T-helper 9 cell (primary cell): ENCODE measurements at places on chromosomes 2 and 18.

DNA sequence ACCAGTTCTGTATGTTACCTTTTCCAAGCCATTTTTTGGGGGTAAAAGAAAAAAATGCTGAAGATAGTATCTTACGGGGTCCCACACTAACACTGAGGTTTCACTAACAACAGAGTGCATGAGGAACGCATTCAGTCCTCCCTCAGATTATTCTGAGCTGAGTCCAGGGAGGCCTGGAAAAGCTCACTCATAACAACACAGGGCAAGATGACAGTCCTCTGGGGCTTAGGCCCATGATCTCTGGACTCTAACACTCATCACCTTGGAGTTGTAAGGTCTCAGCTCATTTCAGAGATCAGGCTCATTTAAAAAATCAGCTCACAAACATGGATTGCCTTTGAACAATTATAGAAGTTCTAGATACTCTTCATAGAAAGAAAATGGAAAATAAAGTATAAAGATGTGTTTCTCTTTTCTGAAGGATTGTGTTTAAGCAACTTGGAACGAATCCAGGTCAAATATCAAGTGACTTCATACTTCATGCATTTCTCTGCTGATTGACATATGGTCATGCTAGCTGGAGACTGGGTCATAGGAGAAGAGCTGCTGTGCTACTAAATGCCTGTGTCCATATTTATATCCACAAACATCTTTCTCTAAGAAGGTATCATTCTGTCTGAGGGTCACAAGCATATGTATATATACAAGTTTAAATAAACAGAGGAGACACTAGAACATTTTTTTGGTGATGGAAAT lies 265.8 kb downstream of the ALK start:
- DNase-seq, result no peak

- no peak for DNase-seq
Measured at GRCh38 chr2:39682066-39682692, 16.5 kb downstream of the TMEM178A start.

GRCh38 chr2:109020217-109020637 lies 31.2 kb upstream of the EDAR start:
- no peak for DNase-seq

DNA sequence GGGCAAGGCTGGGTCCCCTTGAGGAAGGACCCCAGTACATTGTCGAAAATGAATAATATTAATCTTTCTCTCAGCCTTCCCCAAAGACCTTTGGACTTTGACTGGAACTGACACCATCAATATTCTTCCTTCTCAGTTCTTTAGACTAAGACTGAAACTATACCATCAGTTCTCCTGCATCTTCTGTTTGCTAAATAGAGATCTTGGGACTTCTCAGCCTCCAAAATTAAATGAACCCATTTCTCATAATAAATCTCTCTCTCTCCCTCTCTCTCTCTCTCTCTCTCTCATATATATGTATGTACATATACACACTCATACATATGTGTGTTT lies 39.7 kb upstream of the VRK2 start:
- DNase-seq, result no peak

- no peak for DNase-seq
Measured at GRCh38 chr18:13573750-13574149, 152.6 kb downstream of the FAM210A start.

DNA sequence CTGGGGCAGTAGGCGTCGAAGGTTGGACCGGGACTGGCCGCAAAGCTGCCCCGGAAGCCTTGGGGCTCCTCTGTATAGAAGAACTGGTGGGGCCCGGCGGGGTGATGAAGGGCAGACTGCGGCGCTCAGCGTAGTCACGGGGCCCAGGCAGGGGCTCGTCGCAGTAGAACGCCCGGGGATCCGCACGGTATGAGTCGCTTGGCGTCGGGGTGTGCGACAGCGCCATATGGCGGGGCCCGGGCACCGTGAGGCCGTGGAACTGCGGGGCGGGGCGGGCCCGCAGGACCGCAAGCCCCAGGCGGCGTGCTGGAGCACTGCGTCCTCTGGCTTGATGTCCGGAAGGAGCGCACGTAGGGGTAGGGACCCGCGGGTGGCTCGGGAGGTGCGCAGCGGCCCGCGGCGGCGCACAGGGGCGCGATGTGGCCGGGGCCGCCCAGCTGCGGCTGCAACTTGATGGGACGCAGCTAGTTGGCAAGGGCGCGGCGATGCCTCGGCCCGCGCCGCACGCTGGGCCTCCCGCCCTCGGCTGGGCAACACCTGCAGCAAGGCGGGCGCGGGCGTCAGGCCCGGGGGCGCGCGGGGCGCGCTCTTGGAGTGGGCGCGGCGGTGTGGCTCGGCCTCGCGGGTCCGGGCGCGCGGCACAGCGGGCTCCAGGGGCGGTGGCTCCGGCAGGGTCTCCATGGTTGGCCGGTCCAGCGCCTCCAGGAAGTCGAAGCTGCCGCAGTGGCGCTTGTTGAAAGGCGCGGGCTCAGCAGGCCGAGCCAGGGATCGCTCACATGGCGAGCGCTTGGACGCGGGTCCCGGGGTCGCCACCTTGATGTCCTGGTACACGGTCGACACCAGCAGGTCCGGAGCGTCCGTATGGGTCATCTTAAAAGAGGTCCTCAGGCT lies 251.4 kb downstream of the ANKRD30B start:
- DNase-seq, result no peak

GRCh38 chr2:109256921-109257320 lies 127.9 kb downstream of the SH3RF3 start:
- no peak for DNase-seq

DNA sequence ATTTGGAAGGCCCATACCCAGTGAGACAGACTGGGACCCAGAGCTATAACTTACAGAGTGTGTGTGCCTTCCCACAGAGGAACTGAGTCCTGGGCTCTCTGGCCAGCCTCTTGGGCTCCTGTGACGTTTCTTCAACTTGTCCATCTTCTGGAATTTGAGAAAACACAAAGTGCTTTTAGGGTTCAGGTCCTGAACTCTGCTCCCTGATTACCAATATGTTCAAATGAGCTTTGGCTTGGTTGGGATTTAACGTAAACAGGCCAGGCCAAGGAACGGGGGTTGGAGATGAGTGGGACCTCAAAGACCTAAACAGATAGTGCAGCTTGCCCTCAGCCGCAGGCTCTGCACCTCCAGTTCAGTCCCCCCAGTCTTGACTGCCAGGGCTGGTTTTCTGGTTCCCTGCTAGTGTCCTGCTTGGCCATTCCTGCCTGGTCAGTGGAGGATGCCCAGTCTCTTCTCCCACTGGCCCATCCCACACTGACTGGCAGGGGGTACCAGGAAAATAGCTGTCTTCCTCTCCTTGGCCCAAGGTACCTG lies 44.9 kb downstream of the TMEM17 start:
- no peak for DNase-seq

DNA sequence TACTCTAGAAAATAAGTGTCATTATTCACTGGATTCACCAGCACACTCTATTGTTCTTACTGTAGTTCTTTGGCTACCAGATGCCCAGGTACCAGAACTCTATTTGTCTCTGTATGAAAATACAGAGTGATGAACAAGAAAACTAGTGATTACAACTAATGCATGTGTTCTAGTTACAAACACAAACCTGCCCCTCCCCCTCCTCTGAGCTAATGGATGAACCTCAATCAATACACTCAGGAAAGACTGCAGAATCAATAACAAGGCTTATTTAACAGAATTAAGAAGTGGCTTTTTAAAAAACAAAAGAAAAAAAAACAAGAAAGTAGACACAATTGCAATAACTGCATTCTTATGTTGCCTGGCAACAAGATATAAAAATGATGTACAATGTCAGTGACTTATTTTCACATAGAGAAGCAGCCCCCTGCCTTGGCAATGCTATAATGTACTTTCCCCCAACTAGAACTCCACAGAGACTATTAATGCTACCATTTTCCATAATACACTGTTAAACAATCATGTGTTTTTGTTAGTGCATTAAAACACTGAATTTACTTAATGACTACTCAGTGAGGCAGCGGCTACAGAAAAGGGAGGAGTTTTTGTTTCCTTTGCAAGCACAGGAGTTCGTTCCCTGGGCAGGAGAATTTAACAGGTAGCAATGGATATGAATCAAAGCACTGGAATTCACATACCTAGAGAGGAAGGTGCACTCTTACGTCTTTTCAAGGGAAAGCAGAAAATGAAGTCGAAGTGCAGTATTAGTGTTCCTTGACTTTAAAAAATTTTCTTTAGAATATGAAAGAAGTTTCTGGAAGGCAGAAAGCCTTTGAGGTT lies 318.8 kb upstream of the REV1 start:
- no peak for DNase-seq

DNA sequence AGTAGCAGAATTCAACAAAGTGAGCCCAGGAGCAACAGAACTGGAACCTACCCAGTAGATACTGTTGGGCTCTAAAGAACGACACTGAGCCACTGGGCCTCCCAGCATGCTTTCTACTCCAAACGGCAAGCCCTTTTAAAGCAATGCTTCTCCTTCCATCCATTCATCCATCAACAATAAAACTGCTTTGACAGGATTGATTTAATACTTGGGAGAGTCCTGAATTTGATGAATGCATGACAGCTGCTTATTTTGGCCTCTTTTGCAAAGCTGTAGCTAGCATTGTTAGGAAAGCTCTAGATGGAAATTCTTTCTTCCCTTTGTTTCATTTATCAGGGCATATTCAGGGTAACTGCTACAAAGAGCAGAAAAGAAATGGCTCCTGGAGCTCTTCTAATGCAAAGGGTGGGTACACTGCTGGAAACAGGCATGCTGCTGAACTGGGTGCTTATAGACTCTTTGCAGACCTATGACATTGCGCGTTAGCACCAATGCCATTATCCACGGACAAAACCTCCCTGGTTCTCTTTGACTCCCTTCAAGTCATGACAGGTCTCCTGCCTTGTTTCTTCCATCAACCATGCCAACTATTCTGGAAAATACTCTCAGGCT lies 138.4 kb upstream of the HNRNPA3 start:
- DNase-seq, result no peak

- DNase-seq, result no peak
Measured at GRCh38 chr18:56386856-56387255, 251.5 kb downstream of the TXNL1 start.

GRCh38 chr2:190682168-190682567 lies 33.3 kb downstream of the NAB1 start:
- DNase-seq, result no peak

- no peak for DNase-seq
Measured at GRCh38 chr2:227903381-227903780, 31.9 kb downstream of the DAW1 start.

- no peak for DNase-seq
Measured at GRCh38 chr2:133026536-133027177, 356.7 kb upstream of the LYPD1 start.

GRCh38 chr18:37578886-37579513 lies 13.4 kb upstream of the CELF4 start:
- no peak for DNase-seq

- DNase-seq, result no peak
Measured at GRCh38 chr2:160358046-160358445, 135.6 kb downstream of the RBMS1 start.

DNA sequence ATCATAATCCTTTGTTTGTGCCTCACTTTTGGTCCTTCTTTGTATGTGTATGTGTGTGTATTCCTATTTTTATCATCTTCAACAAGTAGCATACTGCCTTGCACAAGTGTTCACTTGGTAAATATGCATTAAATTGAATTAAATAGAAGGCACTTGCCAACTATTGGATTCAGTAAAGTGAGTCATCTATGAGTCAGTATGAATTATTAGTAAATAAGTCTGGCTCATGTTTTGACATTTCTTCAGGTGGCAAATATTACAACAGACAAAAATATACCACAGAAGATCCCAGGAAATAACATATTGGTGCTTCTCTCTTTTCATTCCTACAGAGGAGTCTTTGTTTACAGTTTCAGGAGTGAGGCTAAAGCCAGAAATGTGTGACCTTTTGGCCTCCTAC lies 84.1 kb downstream of the CDK15 start:
- no peak for DNase-seq

- DNase-seq, result no peak
Measured at GRCh38 chr2:46471697-46472096, 7.7 kb upstream of the TMEM247 start.

- DNase-seq, result no peak
Measured at GRCh38 chr2:101752716-101753616, 55.5 kb downstream of the MAP4K4 start.

DNA sequence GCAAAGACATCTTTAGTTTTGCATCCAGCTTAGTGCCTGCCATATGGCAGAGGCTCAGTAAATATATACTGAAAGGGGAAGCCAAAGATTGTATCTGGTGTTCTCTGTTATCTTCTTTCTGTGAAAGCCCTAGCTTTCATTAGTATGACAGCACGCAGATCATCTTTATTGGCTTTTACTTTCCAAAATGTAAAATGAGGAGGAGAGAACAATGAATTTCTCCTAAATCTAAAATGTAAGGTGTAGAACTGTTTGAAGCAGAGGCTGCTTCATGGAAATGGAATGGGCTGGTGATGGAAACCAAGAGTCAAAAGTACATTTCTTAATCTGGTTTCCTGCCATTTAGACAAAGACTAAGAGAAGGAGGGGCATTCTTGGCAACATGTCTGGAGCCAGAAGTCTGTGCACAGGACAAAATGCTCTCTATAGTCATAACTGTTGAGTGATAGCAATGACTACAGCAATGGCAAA lies 1029.9 kb upstream of the PIK3C3 start:
- no peak for DNase-seq

DNA sequence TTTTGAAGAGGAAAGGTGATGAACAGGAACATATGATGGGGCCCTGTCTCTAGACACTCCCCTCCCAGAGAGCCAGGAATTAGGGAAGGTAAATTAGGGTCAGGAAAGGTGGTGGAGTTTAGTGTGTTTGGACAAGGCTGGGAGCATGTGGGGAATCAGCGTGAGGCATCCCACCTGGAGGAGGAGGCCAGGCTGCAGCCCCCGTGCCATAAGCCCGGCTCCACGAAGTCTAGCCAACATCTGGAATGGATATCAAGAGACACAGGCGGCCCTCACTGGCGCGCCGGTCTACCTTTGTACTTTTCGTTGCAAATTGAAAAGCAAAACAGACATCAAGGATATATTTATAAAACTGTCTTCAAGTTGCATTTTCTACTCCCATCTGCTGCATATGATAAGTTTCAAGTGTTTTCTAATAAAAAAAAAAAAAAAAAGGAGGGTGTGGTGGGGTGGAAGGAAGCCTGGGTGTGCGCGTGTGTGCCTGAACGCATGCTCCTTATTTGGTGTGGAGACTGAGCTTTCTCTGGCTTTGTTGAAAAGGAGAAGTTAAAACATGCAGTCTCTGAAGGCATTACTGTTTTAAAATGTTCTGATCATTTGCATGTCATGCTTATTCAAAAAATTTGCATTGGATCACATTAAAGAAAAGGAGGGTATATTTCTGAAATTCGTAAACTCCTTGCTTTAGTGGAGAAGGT lies 546.7 kb upstream of the ID2 start:
- no peak for DNase-seq

GRCh38 chr18:12692206-12692605 lies 10.3 kb downstream of the CEP76 start:
- DNase-seq, result no peak

DNA sequence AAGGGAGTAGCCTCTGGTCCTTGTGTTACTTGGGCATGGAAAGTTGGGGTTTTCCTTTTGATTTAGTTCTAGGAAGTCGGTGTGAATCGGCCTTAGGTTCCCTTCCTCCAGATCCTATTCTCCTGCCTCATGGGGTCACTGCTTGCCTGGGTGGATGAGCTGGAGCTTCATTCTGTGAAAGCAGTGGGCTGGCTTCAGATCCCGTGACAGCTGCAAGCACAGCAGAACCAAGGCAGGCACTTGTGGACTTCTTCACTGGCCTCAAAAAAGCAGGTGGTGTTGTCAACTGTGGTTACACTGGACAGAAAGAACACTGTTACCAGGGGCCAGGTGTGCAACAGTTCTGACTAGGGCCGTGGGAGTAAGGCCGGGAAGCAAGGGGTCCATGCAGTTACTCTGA lies 243.4 kb downstream of the LDLRAD4 start:
- DNase-seq, result no peak

- DNase-seq, result no peak
Measured at GRCh38 chr2:73295751-73296400, 2.5 kb upstream of the EGR4 start.

- no peak for DNase-seq
Measured at GRCh38 chr2:129769185-129769991, 210.1 kb upstream of the RAB6C start.
